ENCODE measurements at places on chromosomes 7 and 10.
A peak's percentile ranks its signal among the peaks of the same experiment; 100 is the strongest.

GRCh38 chr10:131078131-131078881 is 233.2 kb downstream of the TCERG1L start:
- DNase-seq: no peak

DNA sequence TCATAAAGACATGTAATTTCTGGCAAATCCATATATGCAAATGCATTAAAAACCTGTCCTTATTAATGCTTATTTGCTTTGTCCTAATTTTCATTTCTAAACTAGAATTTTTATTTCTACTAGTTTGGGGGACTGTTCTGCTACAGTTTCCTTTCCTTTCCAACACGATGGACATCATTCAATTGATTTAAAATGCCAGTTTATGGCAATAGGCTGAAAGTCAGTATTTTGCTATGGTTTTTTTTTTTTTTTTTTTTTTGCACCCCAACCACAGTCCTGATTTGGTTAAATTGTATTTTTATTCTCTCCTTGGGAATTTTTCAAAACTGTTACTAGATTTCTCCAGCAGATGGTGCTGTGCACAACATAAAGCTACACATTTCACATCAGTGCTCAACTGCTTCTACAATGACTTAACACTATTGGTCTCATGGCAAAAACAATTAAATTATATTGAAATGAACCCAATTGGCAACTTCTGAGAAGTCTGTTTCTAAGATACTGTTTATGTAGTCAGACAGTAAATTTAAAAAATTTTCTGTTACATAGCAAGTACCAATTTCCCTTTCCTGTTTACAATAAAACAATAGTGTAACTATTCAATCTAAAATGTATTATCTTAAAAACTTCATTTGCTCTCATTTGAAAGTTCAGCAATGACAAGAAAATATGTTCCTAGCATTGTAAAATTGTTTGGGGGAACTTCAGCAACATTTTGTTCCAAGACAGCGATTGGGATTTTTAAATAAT is 193.8 kb upstream of the CCDC6 start:
- peak; percentile 69 for DNase-seq

DNA sequence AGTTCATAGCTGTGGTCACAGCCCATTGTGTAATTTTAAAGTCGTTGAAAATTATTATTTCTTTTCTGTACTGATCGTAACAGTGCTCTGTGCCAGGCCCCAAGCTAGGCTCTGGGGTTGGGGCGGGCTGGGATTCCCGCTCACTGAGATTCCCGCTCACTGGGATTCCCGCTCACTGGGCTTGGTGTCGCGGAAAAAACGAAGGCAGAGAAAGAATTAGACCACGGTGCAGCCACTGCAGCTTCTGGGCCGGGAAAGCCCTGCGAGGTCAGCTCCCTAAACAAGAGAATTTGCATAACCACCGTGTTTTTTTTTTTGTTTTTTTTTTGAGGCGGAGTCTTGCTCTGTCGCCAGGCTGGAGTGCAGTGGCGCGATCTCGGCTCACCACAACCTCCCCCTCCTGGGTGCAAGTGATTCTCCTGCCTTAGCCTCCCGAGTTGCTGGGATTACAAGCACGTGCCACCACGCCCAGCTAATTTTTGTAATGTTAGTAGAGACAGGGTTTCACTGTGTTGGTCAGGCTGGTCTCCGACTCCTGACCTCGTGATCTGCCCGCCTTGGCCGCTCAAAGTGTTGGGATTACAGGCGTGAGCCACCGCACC is 31.2 kb downstream of the FOXK1 start:
- no peak for DNase-seq

DNA sequence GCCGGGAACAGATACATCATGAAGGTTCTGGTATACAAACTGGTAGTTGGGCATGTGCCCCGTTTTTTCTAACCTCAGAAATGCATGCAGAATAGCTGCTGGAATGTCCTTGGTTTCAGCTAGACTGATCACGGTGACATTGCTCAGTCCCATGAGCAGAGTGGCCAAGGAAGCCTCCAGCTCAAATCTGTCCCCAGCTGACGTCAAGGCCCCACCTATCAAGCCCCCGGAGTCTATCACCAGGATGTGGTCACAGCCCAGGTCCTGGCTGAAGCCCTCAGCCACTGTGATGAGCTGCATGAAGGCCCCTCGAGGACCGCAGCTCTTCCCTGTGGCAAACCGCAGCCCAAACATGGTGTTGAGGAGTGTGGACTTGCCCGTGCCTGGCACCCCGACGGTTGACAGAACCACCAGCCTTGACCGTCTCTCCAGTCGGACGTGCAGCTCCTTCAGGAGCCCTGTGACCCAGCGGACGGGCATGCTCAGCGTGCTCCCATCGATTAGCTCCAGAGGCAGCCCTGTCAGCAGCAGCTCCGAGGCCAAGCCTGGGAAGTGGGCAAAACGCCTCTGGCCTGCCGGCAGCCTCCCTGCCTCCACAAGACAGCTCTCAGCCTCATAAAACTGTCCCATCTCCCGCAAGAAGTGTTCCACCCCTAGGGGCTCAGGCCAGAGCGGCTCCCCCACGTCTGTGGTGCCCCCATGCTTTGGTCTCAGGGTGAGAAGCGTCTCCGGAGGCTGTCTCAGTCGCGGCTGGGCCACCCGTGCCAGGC is 7.8 kb upstream of the MRPS24 start:
- DNase-seq: no peak

DNA sequence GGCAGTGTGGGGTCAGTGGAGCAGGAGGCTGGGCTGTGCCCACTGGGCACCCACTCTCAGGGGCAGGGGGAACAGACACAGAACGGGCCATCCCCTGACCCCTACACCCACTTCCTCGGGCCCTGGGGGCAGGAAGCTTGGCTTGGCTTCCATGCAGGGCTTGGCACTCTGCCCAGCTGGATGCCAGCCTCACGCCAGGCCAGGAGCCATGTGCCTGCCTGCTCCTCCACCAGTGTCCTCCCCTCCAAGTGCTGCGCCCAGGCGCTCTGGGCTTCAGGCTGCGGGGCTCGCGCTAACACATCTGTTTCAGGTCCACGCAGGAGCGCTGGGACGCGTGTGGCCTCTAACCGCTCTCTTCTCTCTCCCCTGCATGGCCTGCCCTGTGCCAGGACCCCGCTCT is 12.7 kb downstream of the LDB3 start:
- no peak for DNase-seq

- DNase-seq: no peak
These were observed 328.5 kb downstream of the ADARB2 start for GRCh38 chr10:1408651-1409367.

- no peak for DNase-seq
These were observed 24.6 kb downstream of the SCIN start for GRCh38 chr7:12595148-12595547.

Measured in umbilical cord (tissue), 2 donors.